ENCODE measurements at places on chromosomes 7 and 10.

GRCh38 chr7:137834552-137834951 is 12.2 kb downstream of the DGKI start:
- no peak for DNase-seq

DNA sequence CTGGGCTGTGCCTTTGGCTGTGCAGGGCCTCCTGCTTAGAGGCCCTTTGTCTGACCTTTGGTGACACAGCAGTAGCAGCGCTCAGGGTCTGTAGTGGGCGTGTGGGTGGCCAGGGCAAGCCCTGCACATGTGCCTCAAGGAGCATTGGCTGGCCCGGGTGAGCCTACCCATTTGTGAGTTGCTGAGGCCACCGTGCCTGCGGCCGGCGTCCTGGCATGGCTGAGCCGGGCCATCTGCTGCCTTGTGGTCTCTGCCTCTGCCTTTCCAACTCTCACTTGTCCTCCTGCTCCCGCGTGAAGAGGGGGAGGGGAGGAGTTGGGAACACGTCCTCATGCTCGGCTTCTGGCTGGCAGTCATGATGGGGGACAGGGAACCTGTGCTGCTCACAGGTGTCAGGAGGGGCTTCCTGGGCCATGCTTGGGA is 9.2 kb upstream of the ORAI2 start:
- DNase-seq, result no peak

DNA sequence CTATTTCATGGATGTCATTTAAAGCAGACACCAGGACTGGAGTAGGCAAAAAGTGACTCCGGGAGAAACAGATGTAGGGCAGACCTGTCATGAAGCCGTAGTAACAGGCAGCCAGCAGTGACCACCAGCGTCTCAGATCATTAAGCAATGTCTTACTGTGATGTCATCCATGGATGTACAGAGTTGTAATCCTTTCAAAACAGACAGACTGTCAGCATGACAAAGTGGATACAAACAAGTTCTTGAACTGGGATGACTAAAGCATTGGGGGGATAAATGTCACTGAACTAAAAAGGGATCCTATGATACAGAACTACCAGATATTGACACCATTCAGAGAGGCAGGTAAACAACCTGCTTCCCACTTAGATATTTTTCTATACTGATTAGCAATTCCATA is 675.5 kb downstream of the PARD3 start:
- peak; percentile 82 for DNase-seq

GRCh38 chr10:89566992-89567391 is 31.6 kb upstream of the SLC16A12 start:
- DNase-seq, result no peak
